ENCODE measurements at places on chromosomes 2 and 18.

- no peak for DNase-seq
Measured at GRCh38 chr18:22723773-22724172, 209.4 kb upstream of the RBBP8 start.

DNA sequence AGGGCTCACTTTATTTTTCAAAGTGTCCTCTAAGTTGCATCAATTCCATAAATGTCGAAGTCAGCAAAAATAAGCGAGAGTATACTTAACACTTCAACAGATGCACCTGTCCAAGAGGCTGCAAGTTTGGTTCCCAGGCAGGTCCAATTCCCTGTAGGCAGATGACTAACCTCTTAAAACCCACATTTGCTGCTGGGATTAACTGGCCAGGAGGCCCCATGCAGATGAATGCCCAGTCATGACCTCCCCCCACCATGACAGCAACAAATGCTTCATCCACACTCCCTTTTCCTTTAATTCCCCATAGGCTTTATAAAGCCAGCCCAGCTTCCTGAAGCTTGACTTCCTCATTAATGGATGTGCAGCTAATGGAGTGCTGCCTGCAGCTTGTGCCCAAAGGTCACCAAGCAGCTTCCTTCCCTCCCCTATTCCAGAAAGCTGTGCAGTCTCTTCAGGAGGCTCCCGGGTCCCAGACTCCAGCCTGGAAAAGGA is 35.7 kb downstream of the REEP1 start:
- DNase-seq: no peak

GRCh38 chr2:102391565-102391964 is 31.4 kb upstream of the IL18RAP start:
- no peak for DNase-seq

DNA sequence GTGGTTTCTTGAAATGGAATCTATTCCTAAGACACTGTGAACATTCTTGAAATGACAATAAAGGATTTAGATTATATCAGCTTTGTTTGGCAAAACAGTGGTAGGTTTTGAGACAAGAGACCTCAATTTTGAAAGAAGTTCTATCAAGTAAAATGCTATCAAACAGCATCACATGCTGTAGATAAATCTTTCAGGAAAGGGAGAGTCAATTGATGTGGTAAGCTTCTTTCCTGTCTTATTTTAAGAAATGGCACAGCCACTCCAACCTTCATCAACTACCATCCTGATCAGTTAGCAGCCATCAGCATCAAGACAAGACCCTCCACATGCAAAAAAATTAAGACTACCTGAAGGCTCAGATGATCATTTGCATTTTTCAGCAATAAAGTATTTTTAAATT is 495.4 kb downstream of the TRIB2 start:
- DNase-seq: no peak
